ENCODE measurements at places on chromosomes 11 and 22.

- no peak for DNase-seq
Measured at GRCh38 chr11:1862588-1863351, 9.9 kb downstream of the LSP1 start.

- DNase-seq: no peak
Measured at GRCh38 chr11:67079065-67079705, 22.5 kb downstream of the RHOD start.

DNA sequence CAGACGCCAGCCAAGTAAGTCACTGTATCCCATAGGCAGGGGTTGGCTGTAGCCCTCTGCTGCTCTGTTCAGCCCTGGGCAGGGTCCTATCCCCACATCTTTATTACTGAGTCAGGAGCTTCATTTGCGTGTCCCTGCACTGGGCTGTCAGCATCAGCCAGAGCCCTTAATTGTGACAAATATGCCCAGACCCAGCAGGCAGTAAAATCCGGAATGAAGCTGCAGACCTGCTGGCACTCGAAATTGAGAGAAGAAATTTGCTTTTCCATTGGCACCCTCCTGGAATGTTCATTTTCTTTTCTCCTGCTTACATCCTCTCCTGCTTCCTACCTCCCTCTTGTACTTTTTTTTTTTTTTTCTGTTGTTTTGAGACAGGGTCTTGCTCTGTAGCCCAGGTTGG lies 43.8 kb downstream of the CEP164 start:
- no peak for DNase-seq

DNA sequence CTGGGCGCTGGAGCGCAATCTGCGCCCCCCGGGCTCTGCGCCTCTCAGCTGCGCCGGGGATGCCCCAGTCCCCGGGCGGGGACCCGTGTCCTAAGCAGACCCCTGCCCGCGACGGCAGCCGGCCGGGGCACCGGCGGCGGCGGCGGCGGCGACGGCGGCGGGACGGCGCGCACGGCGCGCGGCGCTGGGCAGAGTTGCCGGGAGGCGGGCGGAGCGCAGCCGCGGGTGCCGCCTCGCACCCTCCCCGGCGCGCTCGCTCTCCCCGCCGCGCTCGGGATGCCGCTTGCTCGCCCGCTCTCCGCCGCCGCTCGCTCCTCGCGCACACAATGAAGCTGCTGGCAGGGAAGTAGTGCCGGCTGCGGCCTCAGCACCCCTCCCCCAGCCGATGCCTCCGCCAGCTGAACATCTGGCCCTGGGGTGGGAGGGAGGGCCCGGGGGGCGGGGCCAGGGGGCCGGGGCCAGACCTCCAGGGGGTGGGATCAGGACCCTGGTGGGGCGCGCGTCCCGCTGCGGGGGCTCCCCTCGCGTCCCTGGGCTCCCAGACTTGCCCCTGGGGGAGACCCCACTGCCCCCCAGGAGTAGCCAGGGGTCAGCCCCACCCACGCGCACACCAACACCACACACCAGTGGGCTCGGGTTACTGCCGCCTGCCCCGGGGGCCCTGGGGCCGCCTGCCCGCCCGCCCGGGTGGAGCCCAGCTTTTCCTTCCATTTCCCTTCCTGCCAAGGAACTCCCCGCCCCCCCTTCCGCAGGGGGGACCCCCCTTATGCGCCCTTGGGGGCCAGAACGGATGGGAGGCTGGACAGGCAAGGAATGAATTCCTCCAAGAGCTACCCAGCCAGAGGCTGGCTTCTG lies at the start of gene RCOR2:
TSS of gene RCOR2 (minus strand) at position 328 of the 855 bp plus-strand sequence. CDS start 708 bp downstream, outside the sequence.
- no peak for DNase-seq

DNA sequence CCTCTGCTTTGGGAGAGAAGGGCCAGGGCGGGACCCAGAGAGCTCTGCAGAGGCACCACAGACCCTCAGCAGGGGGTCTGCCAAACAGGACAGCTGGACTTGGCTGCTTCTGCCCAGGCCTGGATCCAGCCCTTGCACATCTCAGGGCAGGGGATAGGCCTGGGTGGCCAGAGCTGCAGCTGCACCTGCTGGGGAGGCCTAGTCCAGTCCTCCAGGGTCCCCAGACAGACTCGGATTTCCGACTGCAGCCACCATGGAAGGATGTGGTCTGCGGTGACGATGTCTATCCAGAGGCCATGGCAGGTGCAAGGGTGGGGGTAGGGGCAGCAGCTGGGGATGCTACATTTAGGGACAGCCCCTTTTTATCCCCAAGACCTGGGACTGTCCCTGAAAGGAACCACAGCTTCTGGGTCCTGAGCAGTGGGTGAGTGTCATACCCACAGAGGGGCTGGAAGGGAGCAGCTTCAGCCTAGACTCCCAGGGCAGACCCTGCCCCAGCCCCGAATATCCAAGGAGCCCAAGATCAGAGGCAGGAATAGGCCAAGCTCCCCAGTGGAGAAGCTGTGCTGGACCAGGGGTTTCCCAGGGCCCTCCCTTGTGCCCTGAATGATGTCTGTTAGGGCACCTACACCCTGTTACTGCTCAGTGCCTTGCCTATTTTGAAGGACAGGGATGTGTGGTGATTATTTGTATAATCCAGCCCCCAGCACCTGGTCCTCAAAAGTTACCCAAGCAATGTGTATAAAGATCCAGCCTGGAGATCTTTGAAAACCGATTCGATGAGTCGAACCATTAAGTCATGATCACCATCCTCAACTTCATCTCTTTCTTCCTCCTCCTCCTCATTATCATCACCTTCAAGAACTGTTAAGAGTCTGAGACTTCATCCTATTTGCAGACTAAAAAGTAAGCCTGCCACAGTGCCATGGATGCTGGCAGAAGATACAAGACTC lies 2.5 kb upstream of the IGLL5 start:
- no peak for DNase-seq

DNA sequence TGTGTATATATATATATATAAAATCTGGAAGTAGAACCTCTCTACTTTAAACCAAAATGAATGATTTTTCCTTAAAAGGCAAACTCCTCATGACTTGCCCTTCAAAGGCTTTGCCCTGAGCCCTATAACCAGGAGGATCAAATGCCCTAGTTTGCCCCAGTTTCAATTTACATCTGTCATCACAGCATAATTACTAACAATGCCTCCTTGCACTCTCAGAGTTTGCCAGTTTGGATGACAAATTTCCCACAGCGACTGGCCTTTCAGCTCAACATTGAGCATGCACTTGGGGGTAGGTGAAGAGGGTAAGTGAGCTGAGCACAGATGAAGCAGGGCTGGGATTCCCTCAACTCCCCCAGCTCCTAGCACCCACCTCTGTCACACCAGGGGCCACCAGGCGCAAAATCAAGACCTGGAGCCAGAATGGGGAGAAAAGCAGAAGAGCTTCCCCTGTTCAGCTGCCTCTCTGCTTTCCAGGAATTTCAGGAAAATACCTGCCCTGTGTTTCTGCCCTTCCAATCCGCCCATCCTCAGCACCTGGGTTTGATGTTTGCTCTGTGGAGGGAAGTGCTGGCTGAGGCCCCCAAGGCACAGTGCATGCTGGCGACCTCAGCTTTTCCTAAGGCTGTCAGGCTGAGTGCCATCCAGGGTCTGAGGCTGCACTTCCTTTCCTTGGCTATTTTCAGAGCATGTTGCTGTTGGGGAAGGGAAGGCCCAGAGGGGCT lies 67.5 kb downstream of the ADAMTS15 start:
- no peak for DNase-seq

- DNase-seq: no peak
Measured at GRCh38 chr11:47185305-47186075, 744 bp downstream of the PACSIN3 start.

DNA sequence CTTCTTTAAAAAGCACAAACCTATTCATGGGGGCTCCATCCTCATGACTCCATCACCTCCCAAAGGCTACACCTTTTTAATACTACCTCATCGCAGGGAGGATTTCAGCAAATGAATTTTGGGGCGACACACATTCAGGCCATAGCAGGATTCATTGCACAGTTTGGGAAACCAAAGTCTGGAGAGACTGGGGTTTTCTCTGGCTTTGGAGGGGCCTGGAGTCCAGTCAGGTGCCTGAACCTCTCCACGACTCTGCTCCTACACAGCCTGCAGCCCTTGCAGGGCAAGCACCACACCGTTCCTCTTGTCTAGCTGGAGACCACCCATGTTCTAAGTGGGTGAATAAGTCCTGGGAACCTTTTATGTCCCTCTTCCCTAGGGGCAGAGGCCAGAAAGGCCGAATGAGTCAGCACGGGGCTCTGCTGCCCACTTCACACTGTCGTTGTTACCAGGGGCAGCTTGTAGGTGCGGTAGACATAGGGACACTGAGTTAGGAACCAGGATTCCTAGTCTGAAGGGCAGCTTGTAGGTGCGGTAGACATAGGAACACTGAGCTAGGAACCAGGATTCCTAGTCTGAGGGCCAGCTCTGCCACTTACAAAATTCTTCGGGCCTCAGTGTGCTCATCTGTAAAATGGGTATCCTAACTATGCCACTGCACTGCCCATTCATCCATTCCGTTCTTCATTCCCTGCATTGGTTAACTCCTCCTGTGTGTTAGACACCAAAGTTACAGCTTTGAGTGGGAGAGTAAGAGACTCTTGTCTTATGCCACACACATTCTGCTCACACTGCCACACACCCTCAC lies 251.7 kb upstream of the B3GAT1 start:
- DNase-seq: no peak

GRCh38 chr22:19060356-19061009 lies 61.7 kb downstream of the DGCR2 start:
- no peak for DNase-seq

DNA sequence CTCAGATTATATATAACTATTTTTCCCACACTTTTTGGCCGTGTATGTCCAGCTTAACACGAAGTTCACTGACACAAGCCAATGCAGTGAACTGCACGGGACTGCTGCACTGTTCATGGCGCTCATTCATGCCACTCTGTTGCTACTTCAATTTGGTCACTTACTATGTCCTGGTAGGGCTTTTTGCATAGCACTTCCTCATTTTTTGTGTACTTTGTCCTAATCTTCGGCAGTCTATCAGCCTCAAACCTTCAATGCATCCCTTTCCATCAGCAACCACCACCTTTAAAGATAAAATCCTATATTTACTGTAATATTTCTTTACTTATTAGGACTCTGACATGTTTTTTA lies 18.7 kb upstream of the ARHGAP32 start:
- DNase-seq: no peak

GRCh38 chr11:65115361-65116082 lies 2.0 kb downstream of the ZNHIT2 start:
- DNase-seq: no peak

DNA sequence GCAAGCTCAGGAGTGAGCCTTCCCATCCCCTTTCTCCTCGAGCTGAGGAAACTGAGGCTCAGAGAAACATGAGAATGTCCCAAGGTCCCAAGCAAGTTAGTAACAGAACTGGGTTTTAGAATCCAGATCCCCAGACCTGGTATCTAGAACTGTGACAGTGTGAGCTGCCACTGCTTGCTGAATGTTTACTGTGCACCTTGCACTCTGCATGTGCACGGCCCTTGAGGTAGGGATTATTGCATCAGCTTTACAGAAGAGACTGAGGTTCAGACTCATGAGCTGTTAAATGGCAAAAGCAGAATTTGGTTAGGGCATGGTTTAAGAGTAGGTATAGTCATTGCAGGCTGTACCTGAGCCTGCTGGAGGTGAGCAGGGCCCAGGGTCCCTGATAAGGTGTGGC lies 3.8 kb upstream of the MPPED1 start:
- no peak for DNase-seq

DNA sequence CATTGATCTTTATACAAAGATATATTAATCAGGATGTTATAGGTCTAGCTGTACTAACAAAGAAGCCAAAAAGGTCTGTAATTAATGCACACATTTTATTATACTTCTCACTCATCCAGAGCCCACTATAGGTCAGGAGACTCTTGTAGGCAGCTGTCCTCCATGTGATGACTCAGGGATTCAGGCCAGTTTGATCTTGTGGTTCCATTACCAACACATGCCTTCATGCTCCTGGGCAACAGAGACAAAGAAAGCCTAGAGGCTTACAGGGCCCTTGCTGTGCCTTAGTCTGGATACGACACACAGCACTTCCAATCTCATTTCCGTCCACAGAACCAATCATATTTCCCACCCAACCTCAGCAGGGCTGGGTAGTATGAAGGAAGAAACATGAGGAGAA lies 150.3 kb upstream of the NCAM1 start:
- DNase-seq: no peak

GRCh38 chr11:102470251-102470650 lies 17.7 kb upstream of the TMEM123 start:
- no peak for DNase-seq

- DNase-seq: no peak
Measured at GRCh38 chr11:34405079-34405858, 33.5 kb upstream of the CAT start.

- DNase-seq: no peak
Measured at GRCh38 chr11:132228746-132229325, 858.4 kb downstream of the NTM start.

GRCh38 chr11:128415539-128415938 lies 171.8 kb downstream of the ETS1 start:
- DNase-seq: no peak

- no peak for DNase-seq
Measured at GRCh38 chr11:43074810-43075209, 237.0 kb upstream of the API5 start.

DNA sequence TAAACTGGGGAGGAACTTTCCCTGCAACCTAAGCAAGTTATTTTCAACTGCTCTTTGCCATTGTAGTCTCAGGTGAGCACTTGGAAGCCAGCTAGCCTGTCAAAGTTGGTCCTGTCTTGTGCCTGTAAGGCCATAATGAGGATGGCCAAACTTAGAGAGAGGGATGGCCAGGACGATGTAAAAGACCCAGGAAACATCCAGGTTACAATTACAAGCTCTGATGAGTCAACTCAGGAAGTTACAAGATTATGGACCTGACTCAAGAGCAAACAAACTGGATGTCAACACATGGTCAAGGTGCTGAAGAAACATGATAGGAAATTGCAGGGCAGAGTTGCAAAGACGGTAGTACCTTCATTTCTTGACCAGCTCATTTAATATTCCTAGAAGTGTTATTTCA lies 1.6 kb downstream of the GTPBP1 start:
- no peak for DNase-seq

DNA sequence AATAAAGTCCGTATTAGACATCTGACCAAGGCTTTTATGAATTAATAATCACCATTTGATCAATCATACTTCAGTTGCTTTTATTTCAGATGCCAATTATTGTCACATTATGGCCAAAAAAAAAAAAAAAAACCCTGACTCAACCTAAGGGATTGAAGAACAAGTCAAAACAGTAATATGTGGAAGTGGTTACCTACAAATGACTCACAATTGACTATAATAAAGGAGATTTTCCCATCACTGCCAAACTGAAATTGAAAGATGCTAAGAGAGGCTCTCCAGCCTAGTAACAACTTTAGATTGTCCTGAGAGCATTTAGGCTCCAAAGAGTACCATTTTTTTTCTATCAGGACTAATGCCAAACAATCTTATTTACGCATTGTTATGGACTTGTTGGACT lies 35.2 kb downstream of the SOX6 start:
- DNase-seq: no peak

DNA sequence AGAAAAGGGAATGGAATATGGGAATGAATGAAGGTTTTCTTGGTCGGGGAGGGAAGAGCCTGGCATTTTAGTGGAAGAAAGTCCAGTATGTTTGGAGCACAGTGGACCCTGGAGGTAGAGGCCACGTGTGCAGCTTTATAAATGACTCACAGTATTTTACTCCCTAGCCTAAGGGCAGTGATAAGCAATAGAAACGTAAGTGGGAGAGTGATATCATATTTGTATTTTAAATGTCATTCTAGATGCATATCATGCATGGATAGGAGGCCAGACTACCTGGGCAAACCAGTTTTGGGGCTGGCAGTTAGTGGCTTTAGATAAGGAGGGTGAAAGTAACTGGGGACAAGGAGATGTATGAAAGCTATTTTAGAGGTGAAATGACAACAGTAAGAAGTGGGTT lies 174.1 kb downstream of the ARHGAP42 start:
- no peak for DNase-seq

Data from chondrocyte (in vitro differentiated cells).